ENCODE measurements at places on chromosomes 1 and 21.

DNA sequence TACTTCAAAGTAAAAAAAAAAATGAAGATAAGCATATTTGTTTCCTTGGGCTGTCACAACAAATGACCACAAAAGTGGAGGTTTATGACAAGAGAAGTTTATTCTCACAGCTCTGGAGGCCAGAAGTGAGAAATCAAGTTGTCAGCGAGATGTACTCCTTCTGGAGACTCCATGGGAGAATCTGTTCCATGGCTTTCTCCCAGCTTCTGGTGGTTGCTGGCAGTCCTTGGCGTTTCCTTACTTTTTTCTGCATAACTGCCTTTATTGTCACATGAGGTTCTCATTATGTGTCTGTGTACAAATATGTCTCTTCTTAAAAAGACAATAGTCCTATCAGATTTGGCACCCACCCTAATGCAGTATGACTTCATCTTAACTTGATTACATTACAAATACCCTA, 398.3 kb downstream of the KCNT2 start:
- no peak for DNase-seq

GRCh38 chr1:151408891-151409290, 9.5 kb downstream of the PSMB4 start:
- no peak for DNase-seq

DNA sequence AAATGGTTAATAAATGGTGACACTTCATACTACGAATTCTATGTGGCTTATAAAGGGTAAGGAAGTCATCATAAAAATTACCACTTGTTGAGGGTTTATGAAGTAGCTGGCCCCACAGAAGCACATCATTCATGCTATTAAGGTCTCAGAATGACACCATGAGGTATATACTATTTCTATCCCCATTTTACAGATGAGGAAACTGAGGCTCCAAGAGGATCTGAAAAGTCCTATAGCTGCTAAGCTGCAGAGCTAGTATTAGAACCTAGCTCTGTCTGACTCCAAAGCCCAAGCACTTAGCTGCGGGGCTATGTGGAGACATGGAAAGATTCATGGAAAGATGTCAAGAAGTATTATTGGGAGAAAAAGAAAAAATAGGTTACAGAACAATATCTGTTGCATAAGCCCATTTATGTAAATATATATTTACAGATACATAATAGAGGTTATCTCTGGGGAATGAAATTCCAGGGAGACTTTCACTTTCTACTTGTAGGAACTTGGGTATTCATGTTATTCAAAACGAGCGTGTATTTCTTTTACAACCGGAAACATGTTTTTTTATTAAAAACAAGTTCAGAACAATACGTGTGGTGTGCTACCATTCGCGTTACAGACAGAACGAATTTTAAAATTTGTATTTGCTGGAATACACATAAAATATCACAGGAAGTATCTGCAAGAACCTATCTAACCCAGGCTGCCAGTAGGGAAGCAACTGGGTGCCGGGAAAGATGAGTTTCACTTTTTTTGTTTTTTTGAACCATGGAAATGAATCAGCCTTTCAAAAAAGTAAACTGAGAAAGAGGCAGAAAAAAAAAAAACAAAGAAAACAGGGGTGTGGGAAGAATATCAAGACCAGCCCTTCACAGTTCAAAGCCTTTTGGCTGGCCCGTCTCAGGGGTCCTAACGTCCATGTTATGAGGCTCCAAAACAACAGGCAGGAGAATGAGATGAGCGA, 13.4 kb downstream of the SPOCD1 start:
- no peak for DNase-seq

DNA sequence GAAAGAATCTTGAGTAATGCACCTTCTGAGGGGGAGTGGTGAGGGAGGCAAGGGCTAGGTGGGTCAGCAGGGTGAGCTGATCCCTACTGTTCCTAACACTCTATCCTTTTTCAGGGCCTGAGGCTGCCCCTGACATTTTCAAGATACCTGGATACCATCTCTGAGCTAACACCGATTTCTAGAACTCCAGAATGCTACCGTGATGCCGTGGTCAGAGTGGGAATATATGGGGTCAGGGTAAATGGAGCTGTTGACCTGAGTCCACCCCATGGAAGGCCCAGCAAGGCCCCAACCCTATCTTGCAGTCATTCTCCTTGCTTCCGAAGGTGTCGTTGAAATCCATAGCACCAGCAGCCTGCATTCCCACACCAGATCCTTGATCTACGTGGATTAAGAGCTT, 18.0 kb upstream of the PTPRF start:
- peak; percentile 17 for DNase-seq

DNA sequence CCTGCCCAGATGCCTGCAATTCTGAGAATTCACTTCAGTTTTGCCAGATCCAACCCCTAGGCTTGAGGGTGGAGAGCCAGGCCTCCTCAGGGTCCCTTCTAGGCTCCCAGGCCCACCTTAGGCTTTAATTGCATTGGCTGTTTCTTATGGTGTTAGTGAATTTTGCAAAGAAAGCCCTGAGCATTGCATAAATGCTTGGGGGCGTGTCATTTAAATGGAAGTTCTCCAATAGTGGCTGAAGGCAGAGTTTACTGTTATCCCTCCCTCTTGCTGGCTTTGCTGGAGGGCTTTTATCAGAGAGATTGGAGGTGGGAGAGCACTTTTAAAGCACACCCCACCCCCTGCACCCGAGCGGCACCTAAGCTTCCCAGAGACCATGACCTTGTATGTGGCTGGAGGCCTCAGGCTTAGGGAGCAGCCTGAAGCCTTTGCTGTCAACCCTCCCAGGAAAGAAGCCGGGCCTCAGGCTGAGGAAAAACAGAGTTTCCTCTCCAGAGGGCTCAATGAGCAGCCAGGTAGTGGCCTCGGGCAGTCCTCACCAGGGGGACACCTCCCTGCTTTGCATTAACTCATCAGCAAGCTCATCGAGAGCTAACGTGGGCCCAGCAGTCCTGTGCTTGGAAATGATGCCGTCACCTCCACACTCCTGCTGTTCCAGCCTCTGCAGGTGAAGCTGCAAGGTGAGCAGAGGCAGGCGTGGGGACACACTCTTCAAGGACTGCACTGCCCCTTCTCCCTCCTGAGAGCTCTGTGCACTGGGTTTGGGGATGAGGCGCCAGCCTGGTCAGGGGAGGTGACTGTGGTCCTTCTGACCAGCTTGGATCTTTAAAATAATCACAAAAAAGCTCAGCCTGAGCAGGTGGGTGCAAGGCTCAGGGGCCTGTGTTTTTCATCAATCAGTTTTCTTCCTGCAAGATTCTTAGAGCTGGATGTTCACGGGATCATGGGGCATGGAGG, 58.0 kb downstream of the STUM start:
- DNase-seq, result peak; percentile 72

- no peak for DNase-seq
These were observed 7.4 kb downstream of the IFNAR1 start for GRCh38 chr21:33332143-33332542.

DNA sequence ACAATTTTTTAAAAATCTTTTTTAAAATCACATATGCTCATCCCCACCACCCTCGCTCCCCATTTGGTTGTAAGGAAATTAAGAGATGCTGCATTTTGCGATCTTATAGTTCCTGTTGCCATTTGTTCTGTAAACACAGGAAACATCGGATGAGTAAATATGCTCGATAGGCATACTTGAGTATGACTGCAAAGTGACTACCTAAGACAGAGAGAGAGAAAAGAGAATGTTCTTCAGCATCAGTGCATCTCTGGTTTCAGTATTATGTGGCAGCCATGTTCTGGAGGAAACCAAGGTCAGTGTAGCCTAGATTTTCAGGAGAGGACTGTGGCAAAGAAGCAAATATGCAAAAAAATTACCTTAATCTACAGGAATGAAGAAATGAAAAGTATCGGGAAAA, 265.5 kb upstream of the FMN2 start:
- DNase-seq, result no peak

DNA sequence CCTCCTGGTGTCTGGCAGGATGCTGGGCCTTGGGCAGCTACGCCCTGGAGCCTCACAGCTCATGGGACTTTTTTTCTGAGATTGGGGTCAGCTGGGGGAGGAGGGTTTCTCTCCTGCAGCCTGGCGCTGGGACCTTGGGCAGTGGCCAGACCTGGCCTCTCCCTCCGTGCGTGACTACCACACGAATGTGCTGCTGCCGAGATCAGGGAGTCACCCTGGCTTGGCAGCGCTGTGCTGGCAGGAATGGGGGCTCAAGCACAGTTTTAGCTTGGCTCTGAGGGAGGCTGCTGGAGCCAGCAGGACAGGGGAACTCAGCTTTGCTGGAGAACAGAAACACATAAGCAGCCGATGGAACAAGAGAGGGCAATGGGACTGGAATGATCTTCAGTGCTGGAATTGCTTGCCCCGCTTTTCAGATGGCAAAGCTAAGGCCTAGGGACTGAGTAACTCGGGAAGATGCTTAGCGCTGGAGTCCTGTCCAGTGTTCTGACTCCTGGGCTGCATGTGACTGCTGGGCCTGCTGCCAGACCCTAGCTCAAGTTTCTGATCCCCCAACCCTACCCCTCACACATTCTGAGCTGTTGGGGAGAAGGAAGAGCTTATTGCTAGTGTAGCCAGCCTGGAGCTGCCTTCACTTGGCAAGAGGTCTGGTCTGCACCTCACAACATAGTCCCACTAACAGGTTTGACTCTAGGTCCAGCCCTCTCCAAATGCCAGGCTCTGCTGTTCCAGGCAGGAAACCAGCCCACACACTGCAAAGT, 69.9 kb downstream of the NAV1 start:
- DNase-seq, result no peak

DNA sequence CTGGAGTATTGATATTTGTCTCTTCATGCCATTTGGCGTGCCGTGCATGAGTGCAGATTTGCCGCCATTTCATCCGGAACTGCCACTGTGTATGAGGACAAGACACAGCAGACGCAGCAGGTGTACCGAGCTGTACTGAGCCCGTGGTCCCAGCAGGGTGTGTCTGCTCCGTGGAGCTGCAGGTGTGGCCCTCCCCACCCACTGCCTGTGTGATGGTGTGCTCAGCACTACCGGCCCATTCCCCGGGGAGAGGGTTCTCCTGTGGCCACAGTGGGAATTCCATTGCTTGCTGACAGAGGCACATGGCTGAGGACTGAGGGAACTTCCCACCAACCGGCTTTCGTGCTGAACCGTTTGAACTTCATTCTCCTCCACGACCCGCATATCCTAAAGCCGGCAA, 34.3 kb upstream of the COL6A1 start:
- DNase-seq, result no peak

DNA sequence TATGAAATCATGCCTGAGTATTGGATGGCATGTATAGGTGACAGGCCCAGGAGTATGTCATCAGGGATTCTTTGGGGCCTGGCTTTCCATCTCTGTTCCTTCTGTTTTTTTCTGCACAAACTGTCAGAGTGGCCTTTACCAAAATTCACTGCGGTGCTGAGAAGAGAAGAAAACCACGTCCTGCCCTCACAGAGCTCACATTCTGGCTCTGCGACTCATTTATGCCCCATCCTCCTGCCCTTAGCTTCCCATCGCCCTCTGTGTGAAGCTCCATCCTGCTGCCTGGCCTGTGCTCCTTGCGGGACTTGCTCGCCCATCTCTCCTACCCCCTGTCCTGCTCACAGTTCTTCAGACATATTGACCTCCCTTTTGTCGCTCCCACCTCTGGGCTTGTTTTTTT, 73.4 kb downstream of the HUNK start:
- no peak for DNase-seq

- peak; percentile 78 for DNase-seq
These were observed 101.3 kb upstream of the ZBTB40 start for GRCh38 chr1:22350171-22350923.

DNA sequence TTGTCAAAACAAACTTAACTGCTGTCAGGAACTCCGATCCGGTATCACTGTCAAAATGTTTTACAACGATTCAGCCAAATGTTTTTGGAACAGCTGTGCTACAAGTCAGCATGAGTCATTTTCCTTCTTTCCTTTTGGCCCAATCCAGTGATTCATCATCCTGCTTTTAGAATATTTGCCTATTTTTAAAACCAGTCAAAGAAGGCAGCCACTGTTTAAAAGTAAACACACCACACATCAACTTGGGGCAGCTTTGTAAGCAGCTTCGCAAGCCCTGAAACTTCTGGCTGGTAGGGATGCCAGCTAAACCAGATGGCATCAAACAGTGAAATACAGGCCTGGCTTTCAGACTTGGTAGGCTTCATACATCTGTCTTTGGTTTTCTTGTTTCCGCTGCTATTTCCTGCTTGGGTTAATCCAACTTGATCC, 14.9 kb downstream of the MAP3K7CL start:
- no peak for DNase-seq

DNA sequence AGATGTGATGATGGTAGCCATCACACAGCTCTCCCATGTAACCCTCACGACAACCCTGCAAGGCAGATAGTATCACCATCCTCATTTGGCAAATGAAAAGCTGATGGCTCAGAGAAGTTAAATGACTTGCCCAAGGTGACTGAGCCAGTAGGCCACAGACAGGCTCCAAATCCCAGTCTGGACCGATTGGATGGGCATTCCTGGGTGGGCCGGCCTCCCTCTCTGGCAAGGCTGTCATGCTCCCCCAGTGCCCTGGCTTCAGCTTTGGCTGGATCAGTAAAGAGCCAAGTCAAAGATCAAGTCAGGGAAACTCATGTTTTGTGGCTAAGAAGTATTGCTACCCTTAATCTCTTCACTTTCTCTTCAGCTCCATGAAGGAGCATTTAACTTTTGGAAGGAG, 41.2 kb downstream of the CDCP2 start:
- peak; percentile 20 for DNase-seq

DNA sequence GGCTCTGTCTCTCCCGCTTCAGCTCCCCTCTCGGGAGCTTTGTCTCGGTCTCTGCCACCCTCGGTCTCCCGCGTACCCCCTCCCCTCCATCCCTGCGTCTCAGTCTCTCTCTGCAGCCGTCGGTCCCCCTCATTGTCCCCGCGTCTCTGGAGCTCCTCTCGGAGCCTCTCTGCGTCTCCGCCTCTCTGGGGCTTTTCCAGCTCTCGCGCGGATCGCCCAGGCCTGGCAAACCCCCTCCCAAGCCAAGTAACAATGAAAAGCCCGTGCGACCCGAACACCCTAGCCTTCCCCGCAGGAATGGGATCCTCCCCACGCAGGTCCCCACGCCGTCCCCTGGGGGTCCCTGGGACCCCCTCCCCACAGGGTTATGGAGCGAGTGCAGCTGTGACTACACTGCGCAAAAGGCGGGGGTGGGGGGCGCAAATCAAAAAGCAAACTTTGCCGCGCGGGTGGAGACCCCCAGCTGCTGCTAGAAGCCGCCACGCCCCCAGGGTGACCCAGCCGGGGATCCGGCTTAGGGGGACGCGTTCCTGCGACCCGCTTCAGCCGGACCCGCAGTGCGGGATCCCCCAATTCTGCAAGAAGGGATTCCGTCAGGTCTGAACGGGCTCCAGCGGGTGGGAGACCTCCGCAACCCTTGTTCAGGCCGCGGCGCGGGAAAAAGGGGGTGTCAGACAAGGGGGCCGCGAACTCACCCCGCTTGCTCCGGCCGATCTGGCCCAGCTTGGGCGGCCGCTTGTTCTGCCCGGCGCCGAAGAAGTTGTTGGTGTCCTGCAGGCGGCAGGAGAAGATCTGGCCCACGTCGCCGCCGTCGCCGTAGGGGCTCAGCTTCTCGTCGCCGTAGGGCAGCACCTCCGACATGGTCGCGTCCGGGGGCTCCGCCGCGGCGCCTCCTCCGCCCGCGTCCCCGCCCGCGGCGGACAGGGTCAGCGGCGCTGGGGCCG, 1.2 kb downstream of the CAMK2N1 start:
- peak; percentile 82 for DNase-seq

- DNase-seq, result no peak
These were observed 55.6 kb downstream of the SSX2IP start for GRCh38 chr1:84634536-84635205.

- peak; percentile 57 for DNase-seq
These were observed 151.2 kb downstream of the PIGK start for GRCh38 chr1:77068013-77068412.

- DNase-seq, result no peak
These were observed 60.3 kb downstream of the XCL2 start for GRCh38 chr1:168483539-168483938.
